ENCODE measurements at places on chromosomes 12 and 14.

DNA sequence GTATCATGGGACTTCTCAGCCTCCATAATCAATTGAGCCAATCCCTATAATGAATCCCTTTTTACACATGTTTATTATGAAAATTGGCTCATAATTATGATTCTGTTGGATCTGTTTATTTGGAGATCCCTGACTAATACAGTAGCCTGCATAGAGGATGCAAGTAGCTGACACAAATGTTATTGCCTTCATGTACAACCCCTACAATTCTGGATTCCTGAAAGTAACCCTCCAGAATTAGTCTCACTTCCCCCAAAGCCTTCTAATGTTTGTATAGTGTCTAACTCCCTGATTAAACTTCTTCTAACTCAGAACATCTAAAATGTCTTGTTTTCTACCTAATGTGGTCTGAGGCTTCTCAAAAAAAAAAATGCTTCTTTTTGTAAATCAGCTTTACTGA, 6.6 kb upstream of the SMIM10L1 start:
- DNase-seq = no peak

GRCh38 chr14:69712599-69713088, 54.3 kb upstream of the SRSF5 start:
- no peak for DNase-seq

- no peak for DNase-seq
Measured at GRCh38 chr14:79363291-79363690, 848.0 kb downstream of the DIO2 start.

DNA sequence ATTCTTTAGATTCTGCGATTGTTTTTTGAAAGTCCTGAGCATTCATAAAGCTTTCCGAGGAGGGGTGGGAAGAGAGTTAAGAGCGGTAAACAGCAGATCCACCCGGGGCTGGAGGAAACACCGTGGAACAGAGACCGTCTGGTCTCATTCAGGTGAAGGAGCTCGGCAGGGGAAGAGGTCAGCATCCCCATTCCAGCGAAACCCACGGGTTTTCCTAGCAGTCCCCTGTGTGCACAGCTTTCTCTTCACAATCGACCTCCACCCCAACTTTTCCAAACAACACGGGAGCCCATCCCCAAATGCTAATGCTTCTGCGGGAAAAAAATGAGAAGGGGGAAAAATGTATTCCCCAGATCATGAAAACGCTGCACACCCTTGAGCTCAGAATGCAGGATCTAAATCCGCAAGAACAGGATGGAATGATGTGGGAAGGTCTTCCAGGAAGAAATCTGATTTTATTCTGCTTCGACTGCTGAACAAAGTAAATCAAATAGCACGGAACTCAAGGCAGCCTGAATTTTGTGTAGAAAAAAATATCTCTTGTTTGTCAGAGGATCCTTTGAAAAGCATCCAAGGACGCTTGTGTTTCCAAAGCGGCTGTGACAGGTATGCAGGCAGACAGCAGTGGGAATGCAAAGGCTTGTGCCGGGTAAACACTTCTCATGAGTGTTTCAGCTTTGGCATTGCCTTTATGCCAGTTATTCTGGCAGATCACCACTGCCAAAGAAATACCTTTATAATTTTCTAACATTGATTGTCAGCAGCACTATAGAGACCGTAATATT, 128.8 kb downstream of the NDUFA12 start:
- no peak for DNase-seq

- DNase-seq = no peak
Measured at GRCh38 chr12:14395074-14395778, 29.7 kb downstream of the ATF7IP start.

GRCh38 chr12:49068879-49069506, 786 bp downstream of the RHEBL1 start:
- no peak for DNase-seq

DNA sequence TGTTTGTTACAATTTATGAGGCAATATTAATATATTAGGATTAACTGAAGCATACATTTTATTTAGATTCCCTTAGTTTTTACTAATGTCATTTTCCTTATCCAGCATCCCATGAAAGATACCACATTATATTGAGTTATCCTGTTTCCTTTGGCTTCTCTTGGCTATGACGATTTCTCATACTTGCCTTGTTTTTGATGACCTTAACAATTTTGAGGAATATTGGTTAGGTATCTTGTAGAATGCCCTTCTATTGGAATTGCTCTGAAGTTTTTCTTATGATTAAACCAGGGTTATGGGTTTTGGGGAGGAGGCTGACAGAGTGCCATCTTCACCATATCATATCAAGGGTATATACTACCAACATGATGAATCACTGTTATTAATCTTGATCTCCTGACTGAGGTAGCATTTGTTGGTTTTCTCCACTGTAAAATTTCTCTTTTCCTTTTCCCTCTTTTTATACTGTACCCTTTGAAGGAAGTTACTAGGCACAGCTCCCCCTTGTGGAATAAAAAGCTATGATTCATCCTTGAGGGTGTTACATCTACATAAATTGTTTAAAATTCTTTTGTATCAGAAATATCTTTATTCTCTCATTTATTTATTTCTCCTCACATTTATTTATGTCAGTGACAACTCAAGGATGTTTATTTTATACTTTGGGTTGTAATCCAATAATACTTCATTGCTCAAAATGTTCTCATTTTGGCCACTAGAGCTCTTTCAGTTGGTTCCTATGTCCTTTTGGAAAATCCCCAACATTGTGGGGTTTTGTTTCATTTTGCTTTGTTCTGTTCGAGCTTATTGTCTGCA, 239.0 kb downstream of the SLC16A7 start:
- peak; percentile 13 for DNase-seq

GRCh38 chr14:54291491-54292191, 105.2 kb upstream of the CDKN3 start:
- no peak for DNase-seq

DNA sequence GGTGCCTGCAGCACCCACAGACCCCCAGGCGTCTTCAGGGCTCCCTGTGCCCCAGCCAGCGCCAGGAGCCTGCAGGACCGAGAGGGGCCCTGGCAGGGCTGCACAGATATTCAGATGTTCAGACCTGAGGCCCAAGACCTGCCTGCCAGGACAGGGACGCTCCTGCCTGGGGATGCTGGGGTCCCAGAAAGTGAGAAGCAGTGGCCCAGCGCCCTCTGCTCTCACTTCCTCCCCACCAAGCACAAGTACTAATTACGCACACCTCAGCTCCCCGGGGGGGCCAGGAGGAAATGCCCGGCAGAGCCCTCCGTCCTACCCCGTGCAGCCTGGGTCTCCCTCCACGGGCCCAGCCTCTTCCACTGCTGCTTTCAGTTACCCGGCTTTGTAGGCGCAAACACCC, 28.8 kb upstream of the INF2 start:
- no peak for DNase-seq

DNA sequence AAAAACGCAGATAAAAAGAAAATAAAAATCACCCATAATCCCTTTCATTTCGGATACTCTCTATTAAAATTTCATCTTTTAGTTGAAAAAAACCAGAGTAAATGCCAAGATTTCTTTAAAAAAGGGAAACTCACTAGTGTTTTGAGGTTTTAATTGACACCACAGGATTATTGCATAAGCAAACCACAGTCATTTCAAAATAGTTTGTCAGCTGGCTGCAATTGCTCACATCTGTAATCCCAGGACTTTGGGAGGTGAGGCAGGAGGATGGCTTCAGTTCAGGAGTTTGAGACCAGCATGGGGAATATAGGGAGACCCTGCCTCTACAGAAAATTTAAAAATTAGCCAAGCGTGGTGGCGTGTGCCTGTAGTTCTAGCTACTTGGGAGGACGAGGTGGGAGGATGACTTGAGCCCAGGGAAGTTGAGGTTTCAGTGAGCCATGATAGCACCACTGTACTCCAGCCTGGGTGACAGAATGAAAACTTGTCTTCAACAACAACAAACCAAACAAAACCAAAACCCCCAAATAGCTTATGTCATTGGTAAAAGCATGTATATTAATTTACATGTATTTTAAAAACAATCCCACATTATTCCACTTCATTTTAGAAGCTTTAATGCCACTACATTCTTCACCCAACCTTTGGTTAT, 48.8 kb downstream of the SYNE2 start:
- peak; percentile 32 for DNase-seq

DNA sequence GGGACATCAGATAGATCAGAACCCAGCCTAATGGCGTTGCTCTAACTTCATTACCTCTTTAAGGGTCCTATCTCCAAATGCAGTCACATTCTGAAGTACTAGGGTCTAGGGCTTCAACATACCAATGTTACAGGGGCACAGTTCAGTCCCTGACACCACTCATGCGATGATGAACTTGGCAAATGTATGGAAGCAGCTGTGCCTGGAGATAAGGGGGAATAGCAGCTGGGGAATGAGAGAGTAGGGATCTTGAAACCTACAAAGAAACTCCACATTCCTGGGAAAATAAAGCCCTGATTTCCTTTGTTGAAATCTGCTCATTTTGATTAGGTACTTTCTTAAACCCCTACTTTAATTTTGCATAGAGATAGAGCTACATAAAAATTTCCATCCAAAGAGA, 20.5 kb upstream of the TMCC3 start:
- DNase-seq = no peak

GRCh38 chr12:3149515-3150307, 72.5 kb downstream of the TSPAN9 start:
- DNase-seq = no peak

DNA sequence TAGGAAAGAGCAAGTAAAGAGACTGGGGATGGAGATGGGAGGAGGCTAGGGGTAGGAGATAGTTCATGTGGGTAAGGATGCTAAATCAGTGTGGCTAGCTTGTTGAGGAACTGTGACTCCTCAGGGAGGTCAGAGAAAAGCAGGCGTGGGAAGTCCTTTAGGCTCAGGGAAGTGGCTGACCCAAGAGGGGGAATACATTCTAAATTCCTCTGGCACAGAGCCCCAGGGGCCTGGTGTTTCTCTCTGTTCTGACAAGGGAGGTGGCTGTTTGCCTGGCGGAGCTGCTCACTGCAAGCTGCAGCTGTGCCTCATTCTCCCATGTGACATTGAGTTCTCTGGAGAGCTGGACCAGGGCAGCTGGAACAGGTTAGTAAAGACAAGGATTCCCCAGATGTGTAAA, 152.2 kb upstream of the SLC38A2 start:
- DNase-seq = no peak

- no peak for DNase-seq
Measured at GRCh38 chr12:12221560-12221959, 45.3 kb downstream of the LRP6 start.

DNA sequence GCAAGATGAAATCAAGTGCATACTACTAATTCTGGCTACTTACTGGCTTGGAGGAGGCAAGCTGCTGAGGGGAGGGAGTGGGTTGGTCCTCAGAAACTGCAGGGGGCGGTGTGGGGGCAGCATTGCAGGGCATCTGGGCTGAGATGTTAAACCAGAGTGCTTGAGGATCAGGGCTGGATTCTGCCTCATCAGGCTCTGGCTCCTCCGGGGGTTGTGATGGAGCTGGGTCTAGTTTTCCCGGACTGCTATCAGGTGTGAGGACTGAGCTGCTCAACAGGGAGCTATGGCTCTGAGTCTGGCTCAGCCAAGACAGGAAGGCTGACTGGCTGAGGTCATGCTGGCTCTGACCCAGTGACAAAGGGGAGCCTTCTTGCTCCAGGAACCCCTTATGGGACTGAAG, 28.6 kb downstream of the BAZ2A start:
- no peak for DNase-seq

GRCh38 chr12:52395761-52396434, 10.2 kb downstream of the KRT82 start:
- no peak for DNase-seq

- DNase-seq = no peak
Measured at GRCh38 chr14:58912799-58913432, 275.2 kb downstream of the DACT1 start.

DNA sequence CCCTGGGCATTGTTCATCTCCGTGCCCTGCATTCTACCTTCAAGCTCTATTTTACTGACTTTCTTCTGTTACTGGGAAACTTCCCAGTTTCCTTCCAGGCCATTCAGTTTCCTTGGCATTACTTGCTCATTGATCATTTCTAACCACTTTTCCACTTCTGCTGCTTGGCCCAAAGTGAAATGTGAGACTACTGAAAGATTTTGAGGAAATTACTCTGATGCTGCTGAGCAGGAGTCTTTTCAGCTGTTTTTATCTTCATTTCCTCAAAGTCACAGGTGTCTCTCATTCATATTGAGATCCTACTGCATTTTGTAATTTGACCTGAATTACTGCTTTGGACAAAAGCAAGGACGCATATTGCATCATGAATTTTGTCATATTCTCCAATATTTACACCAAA, 26.4 kb upstream of the DBX2 start:
- no peak for DNase-seq

- DNase-seq = no peak
Measured at GRCh38 chr12:89372584-89373370, 20.5 kb upstream of the DUSP6 start.

GRCh38 chr14:50560931-50561285, 963 bp downstream of the ATL1 start:
- DNase-seq = peak; percentile 15

DNA sequence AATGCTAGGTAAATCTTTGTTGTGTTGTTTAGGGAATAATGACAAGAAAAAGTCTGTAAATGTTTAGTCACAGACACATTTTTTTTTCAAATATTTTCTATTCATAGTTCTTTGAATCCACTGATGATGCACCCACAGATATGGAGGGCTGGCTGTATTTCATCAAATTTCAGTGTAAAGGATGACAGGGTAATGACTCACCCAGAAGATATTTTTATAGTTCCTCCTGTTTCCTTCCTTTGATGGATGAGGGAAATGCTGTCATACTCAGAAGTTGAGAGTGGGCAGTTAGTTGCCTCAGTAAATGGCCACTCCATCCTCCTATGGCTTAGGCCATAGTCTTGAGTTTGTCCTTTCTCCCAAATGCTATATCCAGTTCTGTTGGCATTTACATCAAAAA, 76.9 kb upstream of the REP15 start:
- peak; percentile 6 for DNase-seq

DNA sequence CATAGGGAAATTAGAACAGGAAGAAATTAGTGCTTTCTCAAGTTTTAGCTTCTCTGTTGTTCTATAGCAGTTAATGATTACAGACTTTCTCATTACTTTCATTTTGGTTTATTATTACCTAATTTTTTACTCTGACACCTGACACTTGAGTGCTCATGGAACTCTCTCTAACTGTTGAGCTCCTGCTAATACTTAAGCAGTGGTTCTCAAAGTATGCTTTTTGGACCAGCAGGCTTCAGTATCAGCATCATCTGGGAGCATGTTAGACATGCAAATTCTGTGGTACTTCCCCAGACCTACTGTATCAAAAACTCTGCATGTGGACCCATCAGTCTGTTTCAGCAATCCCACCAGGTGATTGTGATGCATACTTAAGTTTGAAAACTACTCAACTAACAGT, 235.3 kb downstream of the CCDC91 start:
- no peak for DNase-seq

GRCh38 chr12:48132826-48133225, 13.7 kb downstream of the PFKM start:
- no peak for DNase-seq

- DNase-seq = no peak
Measured at GRCh38 chr14:50312734-50313054, 570 bp downstream of the DMAC2L start.

DNA sequence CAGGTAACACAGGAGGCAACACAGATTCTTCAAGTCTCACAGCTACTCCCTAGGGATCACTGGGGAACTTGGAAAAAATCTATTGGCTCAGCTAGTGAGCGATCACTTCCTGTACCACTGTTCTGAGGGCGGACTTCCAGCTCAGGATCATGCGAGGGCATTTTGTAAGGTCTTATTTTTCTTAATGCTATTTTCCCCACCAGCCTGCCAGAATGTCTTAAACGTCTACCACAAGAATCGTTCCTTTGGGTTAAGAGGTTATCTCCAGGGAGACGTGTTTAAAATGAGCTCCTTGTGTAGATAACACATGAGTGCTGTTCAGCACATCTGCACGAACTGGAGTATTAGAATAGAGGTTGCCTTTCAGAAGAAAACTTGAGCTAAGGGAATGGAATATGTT, 162.6 kb downstream of the ETNK1 start:
- DNase-seq = no peak

- DNase-seq = peak; percentile 24
Measured at GRCh38 chr14:103593577-103593976, 30.8 kb downstream of the COA8 start.
